ENCODE measurements at places on chromosomes 1 and 21.

- no peak for DNase-seq
Measured at GRCh38 chr21:34530261-34530660, 18.3 kb upstream of the KCNE1 start.

DNA sequence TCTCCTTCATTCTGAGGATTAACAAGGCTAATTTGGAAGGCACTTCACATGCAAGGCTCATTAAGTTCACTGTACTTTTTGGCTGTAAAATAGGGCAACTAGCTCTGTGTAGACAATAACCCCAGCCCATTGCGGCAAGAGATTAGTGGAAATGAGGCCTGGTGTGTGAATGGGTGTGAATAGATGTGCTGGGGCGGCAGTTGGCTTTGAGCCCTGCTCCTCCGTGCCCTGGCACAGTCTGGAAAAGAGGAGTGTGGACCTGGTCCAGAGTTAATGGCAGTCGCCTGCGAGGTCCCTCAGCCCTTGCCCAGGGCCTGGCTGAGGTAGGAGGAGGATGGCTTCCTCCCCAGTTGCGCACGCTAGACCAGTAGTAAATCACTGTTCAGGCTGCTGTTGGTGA lies 4.8 kb downstream of the KISS1 start:
- no peak for DNase-seq

DNA sequence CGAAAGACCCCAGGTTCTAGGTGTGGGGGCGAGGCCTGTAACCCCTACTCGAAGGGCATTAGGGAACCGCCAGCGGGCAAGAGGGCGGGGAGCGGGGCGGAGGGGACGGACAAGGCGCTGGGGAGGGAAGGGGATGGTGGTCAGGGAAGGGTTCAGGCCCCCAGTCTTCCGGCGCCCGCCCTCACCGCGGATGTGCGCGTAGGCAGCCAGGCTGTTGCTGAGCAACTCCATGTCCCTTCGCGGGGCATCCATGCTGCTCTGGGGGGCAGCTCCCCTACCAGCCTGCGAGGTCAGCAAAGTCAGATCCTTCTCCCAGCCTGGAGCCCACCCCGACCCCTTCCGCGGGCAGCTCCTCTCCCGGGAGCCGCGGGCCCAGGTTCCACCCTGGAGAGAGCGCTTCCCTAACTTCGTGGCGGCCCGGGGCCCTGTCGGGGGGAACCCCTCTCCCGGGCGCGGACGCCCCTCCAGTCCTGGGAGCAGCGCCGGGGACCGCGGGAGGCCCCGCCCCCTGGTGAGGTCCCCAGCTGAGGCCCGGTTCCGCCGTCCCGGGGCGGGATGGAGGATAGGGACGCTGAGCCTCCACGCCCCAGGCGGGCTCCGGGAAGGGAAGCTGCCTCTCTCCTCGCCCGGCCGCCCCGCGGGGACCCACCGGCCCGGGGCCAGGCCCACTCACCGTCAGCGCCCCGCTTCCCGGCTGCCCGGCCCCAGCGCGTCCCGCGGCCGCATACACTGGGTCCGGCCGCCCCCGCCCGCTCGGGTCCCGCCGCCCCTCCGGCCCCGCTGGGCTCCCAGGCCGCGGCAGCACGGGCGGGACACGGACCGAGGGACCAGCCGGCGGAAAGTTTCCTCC lies 434 bp downstream of the EVA1B start:
- peak; percentile 24 for DNase-seq

DNA sequence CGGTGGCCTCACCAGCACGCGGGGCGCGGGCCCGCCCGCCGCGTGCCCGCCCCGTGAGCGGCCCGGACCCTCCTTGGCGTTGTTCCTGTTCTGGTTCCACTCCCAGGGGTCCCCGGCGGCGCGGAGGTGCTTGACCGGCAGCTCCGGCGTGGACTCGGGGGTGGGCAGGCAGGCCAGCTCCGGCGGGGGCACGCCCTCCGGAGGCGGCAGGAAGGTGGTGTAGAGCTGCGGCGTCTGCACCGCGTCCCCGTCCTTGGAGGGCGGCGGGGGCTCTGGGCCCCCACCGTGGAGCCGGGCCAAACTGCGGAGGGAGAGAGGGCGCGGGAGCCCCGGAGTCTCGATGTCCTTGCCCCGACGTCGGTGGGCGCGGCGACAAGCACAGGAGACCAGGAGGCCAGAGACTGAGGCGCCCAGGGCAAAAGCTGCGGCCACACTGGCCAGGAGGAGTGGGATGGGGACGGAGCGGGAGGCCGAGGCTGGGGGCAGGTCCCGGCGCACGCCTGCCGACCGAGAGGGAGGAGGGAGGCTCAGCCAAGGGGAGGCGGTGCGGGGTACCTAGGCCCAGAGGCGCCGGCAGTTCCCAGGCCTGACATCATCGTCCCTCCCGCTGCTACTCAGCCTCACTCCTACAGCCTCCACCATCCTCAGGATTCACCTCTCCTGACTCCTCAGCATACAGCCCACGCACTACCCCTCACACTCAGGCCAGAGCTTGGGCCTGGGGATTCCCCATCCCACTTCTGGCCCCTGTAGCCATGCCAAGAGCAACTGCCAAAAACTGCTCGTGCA lies 13.2 kb downstream of the SEMA6C start:
- no peak for DNase-seq

GRCh38 chr1:156390469-156391365 lies 21.7 kb downstream of the RHBG start:
- no peak for DNase-seq

DNA sequence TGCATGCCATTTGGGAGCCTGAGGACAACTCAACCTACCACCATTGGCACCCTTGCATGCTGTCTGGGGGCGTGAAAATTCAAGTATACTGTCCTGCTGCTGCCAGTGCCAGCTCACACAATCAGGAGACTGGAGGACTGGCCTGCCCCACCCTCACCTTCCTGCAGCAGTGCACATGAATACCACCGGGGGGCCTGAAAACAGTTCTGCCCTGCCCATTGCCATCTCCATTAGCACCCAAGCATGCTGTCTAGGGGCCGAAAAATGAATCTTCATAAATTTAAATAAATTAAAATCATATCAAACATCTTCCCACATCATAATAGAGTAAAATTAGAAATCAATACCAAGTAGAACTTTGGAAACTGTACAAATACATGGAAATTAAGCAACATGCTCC lies 322.1 kb upstream of the TMPRSS15 start:
- no peak for DNase-seq

GRCh38 chr1:22654692-22655091 lies 1.7 kb downstream of the C1QB start:
- DNase-seq: no peak

GRCh38 chr1:200337410-200337809 lies 72.4 kb downstream of the ZNF281 start:
- DNase-seq: no peak

GRCh38 chr1:2376931-2377672 lies 14.3 kb downstream of the MORN1 start:
- no peak for DNase-seq

GRCh38 chr1:214557952-214558735 lies 6.7 kb upstream of the PTPN14 start:
- DNase-seq: no peak

DNA sequence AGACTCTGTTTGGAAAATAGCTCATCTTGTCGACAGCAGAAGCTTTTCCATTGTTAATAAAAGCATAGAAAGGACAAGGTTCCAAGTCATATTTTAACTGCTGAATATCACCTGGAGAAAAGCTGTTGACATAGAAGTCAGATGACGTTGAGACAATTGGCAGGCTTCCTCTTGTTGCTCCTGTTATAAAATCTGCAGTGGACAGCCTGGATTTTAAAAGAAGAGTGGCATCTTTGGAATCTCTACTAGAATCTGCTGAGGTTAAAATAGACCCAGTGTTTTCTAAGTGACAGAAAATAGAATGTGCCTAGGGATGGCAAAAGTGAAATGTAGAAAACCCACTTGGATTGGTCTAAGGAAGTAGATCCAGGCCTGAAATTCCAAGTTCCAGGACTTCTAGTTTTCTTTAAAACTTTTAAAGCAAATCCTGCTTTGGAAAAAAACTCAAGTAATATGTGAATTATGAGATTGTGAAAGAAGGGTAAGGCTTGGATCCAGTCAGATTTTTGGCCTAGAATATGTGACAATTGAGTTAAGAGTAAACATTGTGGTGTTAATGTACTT lies 53.6 kb upstream of the NEXN start:
- peak; percentile 65 for DNase-seq

DNA sequence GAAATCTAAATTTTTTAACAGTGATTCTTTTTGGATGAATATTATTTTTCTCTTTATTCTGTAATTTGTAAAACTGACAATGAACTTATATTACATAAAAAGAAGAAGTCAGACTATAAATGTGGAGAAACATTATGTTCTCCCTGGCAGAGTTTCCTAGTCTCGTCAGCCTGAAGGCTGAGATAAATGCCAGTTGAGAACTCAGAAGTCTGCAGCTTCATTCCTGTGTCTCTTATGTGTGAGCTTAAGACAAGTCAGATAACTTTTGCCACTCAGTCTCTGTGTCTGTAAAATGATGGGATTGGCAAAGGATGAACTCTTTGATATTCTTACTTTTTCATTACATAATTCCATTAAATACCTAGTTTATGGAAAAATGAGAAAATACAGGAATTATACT lies 568.8 kb upstream of the ZRANB2 start:
- DNase-seq: no peak

DNA sequence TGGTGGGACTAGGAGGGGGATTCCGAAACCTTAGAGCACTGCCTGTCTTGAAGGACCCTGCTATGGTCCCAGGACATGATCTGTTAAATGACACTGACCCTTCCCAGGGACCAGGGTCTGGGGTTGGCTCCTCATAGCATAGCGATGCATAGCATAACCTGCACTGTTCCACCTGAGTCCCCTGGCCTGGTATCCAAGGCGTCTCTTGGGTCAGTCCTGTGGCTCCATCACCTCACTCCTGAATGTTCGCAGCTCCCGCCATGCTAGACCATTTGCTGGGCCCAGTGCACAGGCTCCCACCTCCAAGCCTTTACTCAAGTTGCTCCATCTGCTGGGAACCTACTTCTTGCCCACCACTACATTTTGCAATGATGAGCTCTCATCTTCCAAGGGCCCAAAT lies 39.0 kb upstream of the MAGOH start:
- DNase-seq: no peak

GRCh38 chr1:75632350-75632949 lies 21.5 kb upstream of the SLC44A5 start:
- no peak for DNase-seq

DNA sequence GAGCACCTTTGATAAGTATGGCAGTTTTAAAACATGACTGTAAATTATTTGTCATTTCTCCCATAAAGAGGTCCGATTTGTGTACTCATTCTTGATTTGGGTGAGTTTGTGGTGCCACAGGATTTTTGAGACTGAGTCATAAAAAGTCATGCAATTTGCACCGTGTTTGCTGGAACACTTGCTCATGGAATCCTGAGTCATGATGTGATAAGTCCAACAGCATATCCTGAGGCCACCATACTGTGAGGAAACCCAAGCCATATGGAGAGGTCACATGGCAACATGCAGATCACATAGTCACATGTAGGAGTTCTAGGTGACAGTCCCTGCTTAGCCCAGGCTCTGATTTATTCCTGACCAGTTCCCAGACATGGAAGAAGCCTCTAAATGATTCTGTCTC lies 40.8 kb upstream of the PRRX1 start:
- no peak for DNase-seq

- DNase-seq: no peak
Measured at GRCh38 chr1:61975638-61976037, 219.0 kb upstream of the L1TD1 start.

GRCh38 chr1:192539297-192540092 lies 36.1 kb upstream of the RGS1 start:
- DNase-seq: no peak

GRCh38 chr21:42499444-42500112 lies 3.6 kb upstream of the RSPH1 start:
- DNase-seq: no peak

- DNase-seq: no peak
Measured at GRCh38 chr1:224058303-224058702, 55.6 kb upstream of the FBXO28 start.

DNA sequence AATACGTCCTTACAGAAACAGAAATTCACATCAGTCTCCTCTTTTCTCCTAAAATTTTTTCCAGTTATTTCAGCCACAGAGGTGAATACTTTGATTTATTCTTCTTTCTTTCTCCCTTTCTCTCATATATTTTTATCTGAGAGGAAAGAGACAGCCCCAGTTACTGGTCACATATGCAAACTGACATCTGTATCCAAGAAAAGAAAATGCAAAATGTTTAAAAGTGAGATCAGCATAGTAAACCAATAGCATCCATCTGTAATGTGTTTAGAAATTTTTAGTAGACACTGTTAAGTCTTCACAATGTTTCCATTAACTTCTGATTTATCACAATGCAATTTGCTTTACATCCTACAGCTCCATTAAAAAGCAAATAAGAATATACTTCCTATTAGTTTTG lies 53.5 kb downstream of the NTNG1 start:
- DNase-seq: no peak

- DNase-seq: no peak
Measured at GRCh38 chr1:31760471-31761470, 3.4 kb downstream of the ADGRB2 start.

DNA sequence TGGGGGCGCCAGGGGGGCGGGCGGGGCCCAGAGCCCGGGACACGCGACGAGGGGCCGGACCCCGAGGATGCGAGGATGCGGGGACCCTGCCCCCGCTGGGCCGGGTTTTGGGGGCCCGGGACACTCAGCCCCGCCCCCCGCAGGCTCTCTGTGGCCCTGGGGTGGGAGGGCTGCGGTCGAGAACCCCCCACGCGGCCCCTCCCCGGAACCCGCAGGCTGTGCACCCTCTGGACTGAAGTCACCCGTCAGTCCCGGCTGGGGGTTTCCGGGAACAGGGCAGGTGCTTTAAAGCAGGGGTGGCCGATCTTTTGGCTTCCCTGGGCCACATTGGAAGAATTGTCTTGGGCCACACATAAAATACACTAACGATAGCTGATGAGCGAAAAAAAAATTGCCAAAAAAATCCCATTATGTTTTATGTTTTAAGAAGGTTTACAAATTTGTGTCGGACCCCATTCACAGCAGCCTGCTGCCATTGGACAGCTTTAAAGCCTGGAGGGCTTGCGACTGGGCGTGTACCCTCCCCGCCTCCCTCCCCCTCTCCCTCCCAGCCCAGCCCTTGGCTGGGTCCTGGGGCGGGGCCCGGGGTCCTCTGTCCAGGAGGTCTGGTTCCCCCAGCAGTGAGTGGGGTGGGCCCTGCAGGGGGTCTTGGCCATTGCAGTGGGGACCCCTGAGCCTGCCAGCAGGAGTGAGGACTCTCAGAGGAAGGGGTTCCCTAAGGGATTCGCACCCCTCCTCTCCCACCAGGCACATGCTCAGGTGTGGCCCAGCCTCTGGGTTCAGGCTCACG lies 21.6 kb upstream of the C1orf159 start:
- DNase-seq: no peak

DNA sequence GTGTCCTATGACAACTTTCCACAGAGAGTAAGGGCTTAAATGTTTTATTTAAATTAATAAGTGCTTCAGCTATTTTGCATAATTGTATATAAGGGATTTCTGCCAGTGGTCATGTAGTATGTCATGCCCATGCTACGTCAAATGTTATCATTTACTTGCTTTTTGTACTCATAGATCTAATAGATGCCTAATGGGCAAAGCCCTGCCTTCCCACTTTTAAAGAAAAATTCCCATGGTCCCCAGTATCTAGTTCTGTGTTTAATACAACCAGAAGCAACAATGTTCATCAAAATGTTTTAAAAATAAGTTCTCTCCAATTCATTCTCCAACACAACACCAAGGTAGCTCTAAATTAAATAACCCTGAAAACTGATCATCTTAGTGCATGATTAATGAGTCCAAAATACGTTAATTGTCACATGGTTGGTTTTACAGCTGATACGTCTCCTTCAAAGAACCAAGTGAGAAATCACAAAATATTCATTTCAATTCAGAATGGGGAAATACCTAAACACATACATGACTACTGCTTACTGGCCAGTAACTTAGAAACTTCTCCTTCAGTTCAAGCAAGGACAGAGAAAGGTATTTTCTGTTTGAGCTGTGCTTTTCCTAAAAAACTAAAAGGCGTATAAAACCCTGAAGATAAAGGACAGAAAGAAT lies 49.1 kb upstream of the SDC3 start:
- DNase-seq: no peak

Data from tibial nerve (tissue), 4 donors.